Central memory CD4-positive, alpha-beta T cell (primary cell): ENCODE measurements at places on chromosomes 2 and 18.

- DNase-seq = no peak
Observed at GRCh38 chr2:127093648-127094210, 13.2 kb downstream of the BIN1 start.

- DNase-seq = no peak
Observed at GRCh38 chr2:61187085-61187484, 25.1 kb downstream of the C2orf74 start.

- no peak for DNase-seq
Observed at GRCh38 chr2:64655018-64655664, 1.4 kb upstream of the SERTAD2 start.

- no peak for DNase-seq
Observed at GRCh38 chr2:240432430-240432819, 3.0 kb upstream of the GPC1 start.

DNA sequence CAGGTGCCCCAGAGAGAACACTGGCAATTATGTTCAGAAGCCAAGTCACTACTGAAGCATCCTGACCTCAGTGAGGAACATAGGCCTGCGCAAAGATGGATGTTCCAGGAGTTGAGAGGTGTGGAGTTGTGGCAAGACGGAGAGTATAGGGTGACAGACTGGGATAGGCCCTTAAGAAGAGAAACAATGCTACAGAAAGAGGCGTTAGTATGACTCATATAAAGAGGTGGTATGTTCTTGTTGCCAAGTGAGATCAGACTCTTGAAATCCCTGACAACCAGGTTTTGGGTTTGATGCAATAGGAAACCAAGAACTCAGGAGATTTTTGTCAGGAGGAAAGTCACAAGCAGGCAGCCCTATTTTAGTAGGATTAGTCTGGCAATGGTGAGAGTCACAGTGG is 185.6 kb downstream of the RIT2 start:
- DNase-seq = no peak

DNA sequence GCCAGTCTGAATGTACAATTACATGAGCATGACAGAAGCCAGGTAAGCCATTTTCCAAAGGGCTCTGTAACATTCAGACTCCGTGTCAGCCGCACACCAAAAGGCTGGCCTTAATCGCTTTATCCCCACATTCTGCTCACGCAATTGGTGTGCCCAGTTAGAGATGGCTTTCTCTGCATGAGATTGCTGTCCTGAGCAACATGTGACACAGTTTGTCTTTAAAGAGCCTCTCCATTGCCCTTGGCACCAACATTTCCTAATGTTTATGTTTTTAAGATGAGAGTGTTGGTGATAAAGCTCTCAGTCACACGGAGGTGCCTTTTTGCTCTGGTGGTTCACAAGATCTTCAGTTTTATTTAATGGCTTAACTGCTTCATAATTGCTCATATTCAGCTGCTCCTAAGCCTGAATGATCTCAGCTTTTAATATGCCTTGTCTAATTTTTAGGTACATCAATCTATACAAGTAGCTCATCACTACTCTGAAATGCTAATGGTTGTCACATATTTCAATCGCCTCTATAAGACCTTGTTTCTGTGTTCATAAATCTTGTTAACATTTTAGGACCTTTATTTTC is 164.8 kb upstream of the ACVR2A start:
- no peak for DNase-seq

DNA sequence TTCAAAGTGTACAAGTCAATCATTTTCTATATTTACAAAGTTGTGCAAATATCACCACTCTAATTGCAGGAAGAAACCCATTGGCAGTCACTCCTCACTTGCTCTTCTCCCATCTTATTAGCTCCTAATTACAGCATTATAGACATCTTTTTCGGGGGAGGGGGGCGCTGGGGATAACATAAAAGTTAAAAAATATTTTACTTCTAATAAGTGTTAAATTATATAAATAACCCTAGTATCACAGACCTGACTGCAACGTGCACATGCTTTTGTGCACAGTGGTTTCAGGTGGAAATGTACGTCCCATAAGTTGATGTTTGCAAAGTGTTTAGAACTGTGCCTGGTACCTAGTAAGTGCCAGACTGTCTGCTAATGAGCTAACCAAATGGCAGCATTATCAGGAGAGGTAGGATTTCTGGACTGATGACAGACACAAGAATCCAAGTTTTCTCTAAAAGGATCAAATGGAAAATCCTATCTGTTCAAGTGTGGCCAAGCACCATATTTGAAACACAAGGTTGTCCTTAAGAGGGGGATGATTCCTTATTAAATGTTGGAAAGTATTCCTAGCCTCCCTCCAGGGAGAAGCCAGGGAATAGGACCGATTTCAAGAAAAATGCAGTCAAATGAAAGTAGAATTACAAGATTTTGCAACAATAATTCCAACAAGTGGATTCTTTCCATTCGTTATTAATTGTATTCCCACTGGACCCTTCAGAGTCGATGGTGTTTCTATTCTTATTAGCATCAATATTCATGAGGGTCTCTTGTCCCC is 70.0 kb downstream of the ACKR3 start:
- DNase-seq = no peak

DNA sequence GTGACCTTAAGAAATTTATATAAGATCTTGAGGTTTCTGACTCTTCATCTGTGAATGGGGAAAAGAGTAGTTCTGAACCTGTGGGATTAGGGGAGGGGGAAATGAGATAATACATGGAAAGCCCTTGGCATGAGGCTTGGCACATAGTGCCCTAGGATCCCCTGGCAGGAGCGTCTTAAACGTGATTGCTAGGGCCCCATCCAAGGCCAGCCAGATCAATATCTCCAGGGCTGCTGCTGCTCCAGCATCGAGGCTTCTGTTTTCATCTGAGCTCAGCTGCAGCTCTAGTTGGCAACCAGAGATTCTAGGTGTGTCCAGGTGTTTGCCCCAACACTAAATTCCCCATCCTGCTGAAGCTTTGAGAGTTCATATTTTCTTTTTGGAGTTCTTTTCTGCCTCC is 71.0 kb downstream of the IL1R2 start:
- no peak for DNase-seq

GRCh38 chr2:19863303-19864041 is 38.3 kb downstream of the TTC32 start:
- DNase-seq = peak; percentile 52

DNA sequence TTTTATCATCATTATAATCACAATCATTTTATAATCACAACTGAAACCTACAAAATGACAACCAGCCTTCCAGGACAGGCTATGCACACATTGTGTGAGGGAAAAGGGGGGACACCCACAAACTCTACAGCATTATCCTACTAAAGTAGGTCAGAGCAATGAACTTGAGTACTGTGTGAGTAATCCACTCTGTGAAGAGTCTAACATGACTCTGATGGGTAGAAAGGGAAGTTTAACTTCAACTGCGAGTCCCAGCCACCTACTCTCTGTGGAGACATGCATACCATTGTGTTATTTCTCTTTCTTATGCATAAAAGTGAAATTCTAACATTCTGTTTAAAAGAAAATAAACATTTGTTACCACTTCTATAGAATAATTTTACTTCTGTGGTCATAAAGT is 177.9 kb downstream of the ZNF516 start:
- no peak for DNase-seq

GRCh38 chr2:27954771-27955383 is 64.3 kb downstream of the BABAM2 start:
- DNase-seq = peak; percentile 31

DNA sequence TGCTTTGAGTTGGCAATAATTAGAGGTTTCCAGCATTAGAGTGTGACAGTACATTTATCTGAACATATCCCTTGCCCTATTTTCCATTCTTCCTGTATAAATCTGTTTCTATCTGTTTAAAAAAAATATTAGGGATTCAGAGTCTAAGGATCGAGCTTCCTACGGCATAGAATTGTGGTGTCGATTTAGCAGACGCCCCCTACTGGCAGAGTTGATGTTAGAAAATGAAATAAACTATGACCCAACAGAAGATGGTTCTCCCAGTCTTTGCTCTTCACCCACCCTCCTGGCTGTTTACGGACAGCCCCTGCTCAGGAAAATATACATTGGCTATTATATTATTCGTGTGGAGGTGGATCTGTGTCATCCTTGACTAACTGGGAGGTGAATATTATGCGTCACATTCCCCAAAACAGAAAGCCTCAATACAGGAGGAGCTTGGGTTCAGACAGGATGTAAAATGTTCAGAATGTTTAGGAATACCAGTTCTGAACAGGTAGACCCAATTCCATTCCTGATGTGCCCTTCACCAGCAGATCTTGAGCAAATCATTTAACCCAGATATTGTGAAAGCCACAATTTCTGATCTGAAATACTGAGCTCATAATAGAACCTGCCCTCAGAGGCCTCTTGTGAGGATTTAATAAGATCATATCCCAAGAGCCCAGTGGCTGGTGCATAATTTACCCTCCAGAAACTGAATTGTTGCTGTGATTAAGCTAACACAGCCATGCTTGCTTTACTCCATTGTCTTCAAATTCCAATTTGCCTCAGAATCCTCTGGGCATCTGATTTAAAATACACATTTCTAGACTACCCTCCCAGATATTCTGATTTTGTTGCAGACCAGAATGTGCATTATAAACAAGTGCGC is 10.8 kb upstream of the ERMN start:
- DNase-seq = peak; percentile 40

DNA sequence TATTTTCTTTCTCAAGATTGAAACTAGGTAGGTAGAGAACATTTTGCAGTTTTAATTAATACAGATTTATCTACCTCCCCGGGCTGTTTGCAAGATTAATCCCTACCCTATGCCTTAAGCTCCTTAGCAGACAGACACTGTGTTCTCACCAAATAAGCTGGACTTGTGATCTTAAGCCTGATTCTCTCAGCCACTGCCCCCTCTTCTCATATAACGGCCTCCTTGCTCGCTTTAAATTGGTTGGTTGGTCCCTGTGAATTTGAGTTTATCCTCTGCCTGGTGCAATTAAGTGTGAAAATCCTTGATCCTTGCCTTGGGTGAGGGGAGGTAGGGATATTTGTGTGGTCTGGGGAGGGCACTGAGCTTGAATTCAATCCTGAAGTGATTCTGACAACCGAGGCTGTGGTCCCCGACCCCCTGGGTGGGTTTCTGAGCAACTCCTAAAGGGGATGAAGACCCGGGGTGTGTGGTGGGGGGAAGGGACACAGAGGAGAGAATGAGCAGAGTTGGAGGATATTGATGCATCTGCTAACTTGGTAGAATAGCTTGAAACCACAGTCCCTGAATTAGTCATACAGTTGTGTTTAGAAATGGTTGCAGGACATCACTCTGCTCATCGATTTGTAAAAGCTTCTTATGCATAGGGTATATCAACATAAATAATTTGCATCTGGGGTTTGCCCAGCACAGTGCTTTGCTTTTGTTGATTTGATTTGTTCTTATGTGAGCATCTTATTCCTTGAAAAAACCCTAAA is 36.9 kb upstream of the NCKAP5 start:
- DNase-seq = no peak

GRCh38 chr18:41881285-41881684 is 73.7 kb upstream of the PIK3C3 start:
- no peak for DNase-seq

- no peak for DNase-seq
Observed at GRCh38 chr2:135600915-135601314, 69.6 kb downstream of the R3HDM1 start.

DNA sequence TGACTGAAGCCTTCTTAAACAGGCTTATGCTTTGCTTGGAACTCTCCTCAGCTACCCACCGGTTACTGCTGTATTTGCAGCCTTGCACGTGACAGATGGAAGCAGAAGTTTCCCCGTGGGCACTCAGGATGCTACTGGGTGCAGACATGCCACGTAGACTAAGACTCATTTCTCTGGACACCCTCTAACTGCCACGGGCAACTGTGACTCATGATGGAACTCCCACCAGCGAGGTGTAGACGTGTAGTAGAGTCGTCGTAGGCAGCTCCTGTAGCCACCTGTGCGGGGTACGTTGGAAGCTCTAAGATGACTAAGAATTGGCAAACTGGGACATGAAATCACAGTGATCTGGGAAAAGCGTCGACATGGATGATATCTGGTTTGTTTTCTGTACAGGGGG is 27.5 kb downstream of the TSHZ1 start:
- DNase-seq = no peak

DNA sequence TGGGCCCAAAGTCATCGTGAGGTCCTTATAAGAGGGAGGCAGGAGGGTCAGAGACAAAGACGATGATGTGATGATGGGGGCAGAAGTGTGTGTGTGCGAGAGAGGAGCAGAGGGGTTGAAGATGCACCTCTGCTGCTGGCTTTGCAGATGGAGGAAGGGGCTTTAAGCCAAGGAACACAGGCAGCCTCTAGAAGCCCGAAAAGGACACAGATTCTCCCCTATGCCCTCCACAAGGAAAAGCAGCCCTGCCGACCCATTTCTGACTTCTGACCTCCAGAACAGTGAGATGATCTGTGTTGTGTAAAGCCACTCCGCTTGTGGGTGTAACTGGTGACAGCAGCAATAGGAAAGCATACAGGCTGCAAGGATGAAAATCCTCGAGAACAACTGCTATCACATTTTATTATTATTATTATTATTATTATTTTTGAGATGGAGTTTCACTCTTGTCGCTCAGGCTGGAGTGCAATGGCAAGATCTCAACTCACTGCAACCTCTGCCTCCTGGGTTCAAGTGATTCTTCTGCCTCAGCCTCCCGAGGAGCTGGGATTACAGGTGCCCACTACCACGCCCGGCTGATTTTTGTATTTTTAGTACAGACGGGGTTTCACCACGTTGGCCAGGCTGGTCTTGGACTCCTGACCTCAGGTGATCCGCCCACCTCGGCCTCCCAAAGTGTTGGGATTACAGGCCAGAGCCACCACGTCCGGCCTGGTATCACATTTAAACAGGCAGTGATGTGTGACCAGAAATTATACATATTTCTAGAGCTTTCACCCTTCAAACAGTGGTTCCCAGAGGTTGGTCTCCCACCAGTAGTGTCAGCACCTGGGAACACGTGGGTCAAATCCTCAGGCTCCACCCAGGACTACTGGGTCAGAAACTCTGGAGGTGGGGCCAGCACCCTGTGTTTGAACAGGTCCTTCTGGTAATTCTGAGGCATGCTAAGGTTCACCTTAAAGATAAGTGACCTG is 170.5 kb downstream of the TGIF1 start:
- DNase-seq = no peak

- no peak for DNase-seq
Observed at GRCh38 chr2:130316596-130316995, 26.1 kb upstream of the IMP4 start.

- no peak for DNase-seq
Observed at GRCh38 chr2:120949027-120949956, 213.6 kb downstream of the GLI2 start.
